Activated CD8-positive, alpha-beta memory T cell treated with anti-CD3 and anti-CD28 coated beads for 36 hours (primary cell): ENCODE measurements at places on chromosomes 1 and 21. TPM values are rescaled to one million over a fixed set of nuclear protein-coding genes. Genes with fewer than 3 reads are reported as not detected.

Gene CCDC185
- total RNA-seq, result not detected

Gene PIGC
- 23.5 TPM for total RNA-seq

Gene RGSL1
- not detected for total RNA-seq

Gene NKAIN1
- total RNA-seq, result not detected

Gene CNST
- 26.5 TPM for total RNA-seq

Gene PARS2
- total RNA-seq, result 8.5 TPM

Gene TBX19
- 0.82 TPM for total RNA-seq

Gene DENND2D
- 232 TPM for total RNA-seq

Gene PDXK
- total RNA-seq, result 113 TPM

Gene DENND2C
- total RNA-seq, result 0.55 TPM
